Suprapubic skin (tissue), 4 donors: ENCODE measurements at places on chromosomes 5 and 9.

DNA sequence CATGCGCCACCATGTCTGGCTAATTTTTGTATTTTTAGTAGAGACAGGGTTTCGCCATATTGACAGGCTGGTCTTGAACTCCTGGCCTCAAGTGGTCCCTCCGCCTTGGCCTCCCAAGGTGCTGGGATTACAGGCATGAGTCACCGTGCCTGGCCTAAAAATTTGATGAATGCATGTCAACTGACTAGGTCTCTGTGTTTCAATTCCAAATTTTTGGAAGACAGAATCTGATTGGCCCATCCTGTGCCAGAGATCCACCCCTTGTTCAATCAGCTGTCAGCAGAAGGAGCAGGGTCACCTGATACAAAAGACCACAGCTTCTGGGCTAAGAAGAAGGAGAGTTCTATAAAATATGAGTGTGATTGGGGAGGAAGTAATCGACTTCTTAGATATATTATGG is 43.5 kb upstream of the COL15A1 start:
- H3K27ac ChIP-seq: no peak overlapping the region
- H3K36me3 ChIP-seq: no peaks in the 10 kb centered on the region
- H3K4me3 ChIP-seq: no peak overlapping the region
- H3K27me3 ChIP-seq: no peaks in the 10 kb centered on the region

GRCh38 chr9:126501383-126502331 is 112.1 kb upstream of the LMX1B start:
- H3K27ac ChIP-seq: no peak overlapping the region
- H3K4me1 ChIP-seq: peaks cover 22% of the 10 kb centered on the region
- H3K27me3 ChIP-seq: no peaks in the 10 kb centered on the region

GRCh38 chr9:115849679-115850412 is 303.7 kb upstream of the PAPPA start:
- H3K4me1 ChIP-seq: no peaks in the 10 kb centered on the region
- no peaks in the 10 kb centered on the region for H3K27me3 ChIP-seq
- peak overlapping the region; percentile 24 for H3K27ac ChIP-seq
- H3K4me3 ChIP-seq: no peak overlapping the region
- no peak for DNase-seq

DNA sequence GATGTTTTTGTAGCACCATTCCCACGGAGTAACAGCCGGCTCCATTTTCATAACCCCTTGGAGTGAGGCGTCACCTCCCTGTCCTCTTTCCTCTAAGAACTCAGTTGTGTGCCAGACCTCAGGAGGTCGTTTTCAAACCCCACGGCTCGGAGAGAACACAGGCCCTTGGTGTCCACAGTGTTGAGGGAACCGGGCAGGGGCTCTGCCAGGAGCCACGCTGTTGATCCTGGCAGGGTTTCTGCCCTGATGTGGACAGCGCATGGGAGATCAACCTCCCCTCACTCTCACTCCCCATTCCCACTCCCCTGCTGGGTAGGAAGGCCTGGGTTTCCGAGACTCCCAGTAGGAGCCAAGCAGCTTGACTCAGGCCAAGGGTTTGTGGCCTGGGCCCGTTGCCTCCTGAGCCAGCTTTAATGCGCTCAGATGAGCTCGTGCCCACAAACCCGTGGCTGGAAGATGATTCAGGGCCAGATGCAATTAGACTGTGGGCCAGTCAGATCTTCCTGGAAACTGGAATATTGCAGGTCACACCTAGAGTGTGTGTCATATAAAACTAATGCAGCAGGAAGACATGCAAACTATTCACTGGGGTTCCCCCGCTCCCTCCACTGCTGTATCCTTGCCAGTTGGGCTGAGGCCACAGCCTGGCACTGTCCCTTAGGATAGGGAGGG is 133.4 kb downstream of the SLC12A2 start:
- H3K4me3 ChIP-seq: no peak overlapping the region
- H3K36me3 ChIP-seq: no peaks in the 10 kb centered on the region
- DNase-seq: no peak
- no peak overlapping the region for H3K27ac ChIP-seq
- H3K27me3 ChIP-seq: no peaks in the 10 kb centered on the region
- no peaks in the 10 kb centered on the region for H3K4me1 ChIP-seq

DNA sequence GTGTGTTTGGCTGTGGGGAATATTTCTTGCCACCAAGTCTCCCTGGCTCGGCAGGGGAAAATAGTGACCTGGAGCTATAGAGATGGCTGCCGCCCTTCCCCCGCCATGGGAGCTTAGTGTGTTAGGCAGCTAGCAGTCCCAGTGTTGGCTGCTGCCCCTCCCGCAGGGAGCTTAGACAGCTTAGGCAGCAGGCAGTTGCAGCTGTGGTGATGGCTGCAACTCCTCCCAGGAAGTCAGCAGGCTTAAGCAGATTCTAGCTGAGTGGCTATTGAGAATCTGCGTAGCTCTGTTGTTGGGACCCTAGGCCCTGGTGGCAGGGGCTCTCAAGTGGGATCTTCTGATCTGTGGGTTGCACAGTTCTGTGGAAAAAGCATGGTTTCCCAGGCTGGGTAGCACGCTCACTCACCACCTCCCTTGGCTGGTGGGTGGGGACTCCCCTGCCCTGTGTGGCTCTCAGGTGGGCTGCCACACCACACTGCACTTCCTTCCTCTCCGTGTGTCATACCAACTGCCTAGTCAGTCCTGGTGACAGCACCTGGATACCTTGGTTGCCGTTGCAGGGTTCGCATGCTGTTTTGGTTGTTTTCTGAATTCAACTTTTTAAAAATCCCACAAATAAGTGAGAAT is 9.3 kb downstream of the OR1N2 start:
- no peak overlapping the region for H3K4me3 ChIP-seq
- DNase-seq: no peak
- H3K36me3 ChIP-seq: no peaks in the 10 kb centered on the region
- H3K27me3 ChIP-seq: no peaks in the 10 kb centered on the region
- no peaks in the 10 kb centered on the region for H3K4me1 ChIP-seq
- no peak overlapping the region for H3K27ac ChIP-seq

DNA sequence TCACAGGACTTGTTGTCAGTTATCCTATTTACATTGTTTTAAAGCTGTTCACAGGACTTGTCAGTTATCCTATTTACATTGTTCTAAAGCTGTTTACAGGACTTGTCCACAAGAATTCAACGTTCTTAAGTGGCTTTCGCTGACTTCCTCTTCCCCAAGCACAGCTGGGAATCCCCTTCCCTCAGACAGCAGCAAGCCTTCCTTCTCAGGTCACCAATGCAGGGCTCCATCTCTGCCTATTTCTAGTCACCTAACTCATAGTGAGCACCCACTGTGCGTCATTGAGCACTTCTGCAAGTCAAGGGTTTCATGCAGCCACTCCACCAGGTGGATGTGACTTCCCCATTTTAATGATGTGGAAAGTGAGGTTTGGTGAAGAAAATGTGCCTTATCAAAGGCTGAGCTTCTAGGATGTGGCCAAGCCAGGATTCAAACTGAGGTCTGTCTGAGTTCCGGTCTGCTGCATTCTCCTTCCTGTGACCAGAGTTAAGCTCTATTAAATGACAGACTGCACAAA is 109.8 kb upstream of the ZNF462 start:
- no peak overlapping the region for H3K27ac ChIP-seq
- no peaks in the 10 kb centered on the region for H3K4me1 ChIP-seq
- DNase-seq: no peak
